ENCODE measurements at places on chromosomes 6 and 20.

DNA sequence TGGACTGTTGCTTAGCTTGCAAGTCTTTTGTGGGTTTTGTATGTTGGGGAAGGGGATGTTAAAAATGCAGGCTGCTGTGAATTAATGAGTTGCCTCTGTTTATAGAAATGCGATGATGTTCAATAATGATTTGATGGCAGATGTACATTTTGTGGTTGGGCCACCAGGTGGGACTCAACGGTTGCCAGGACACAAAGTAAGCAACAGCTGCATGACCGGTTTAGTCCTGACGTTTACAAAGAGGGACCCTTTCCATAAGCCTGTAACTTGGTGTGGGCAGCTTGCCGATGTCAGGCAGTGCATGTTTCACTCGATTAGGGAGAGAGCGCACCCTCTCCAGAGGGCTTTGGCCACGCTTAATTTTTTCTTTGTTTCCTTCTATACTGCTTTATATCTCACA, 1.3 kb downstream of the BTBD3 start:
- H3K27ac ChIP-seq: no peak overlapping the region
- no peaks in the 10 kb centered on the region for H3K27me3 ChIP-seq
- H3K36me3 ChIP-seq: no peaks in the 10 kb centered on the region
- peaks cover 8% of the 10 kb centered on the region for H3K4me1 ChIP-seq

GRCh38 chr6:53651205-53651763, 14.3 kb downstream of the KLHL31 start:
- peaks cover 26% of the 10 kb centered on the region for H3K4me1 ChIP-seq
- DNase-seq: peak; percentile 84
- H3K27me3 ChIP-seq: no peaks in the 10 kb centered on the region
- peak overlapping the region; percentile 87 for H3K4me3 ChIP-seq
- H3K36me3 ChIP-seq: no peaks in the 10 kb centered on the region

GRCh38 chr20:37940858-37941257, 37.9 kb downstream of the VSTM2L start:
- no peak overlapping the region for H3K4me3 ChIP-seq
- H3K27ac ChIP-seq: no peak overlapping the region
- no peaks in the 10 kb centered on the region for H3K4me1 ChIP-seq
- no peaks in the 10 kb centered on the region for H3K36me3 ChIP-seq
- H3K27me3 ChIP-seq: no peaks in the 10 kb centered on the region

DNA sequence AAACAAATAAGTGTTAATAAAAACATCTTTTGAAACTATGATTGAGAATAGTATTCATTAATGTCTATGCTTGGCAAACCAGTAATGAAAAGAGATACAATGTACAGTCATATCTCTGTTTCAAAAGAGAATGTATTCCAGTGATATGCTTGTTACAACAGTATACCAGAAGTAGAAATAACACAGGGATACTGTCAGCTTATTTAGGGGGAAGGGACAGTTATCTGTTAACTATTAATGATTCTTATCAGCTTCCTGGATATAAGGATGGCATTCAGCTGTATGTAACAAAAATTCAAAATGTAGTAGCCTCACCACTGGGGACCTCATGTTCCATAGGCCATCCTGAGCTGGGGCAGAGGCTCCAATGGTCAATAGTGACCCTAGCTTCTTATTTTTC, 103.8 kb upstream of the TBX18 start:
- DNase-seq: no peak
- H3K4me3 ChIP-seq: no peak overlapping the region
- H3K27ac ChIP-seq: no peak overlapping the region
- no peaks in the 10 kb centered on the region for H3K4me1 ChIP-seq
- no peaks in the 10 kb centered on the region for H3K36me3 ChIP-seq
- no peaks in the 10 kb centered on the region for H3K27me3 ChIP-seq

- H3K36me3 ChIP-seq: no peaks in the 10 kb centered on the region
- H3K27ac ChIP-seq: no peak overlapping the region
- no peaks in the 10 kb centered on the region for H3K4me1 ChIP-seq
- no peak for DNase-seq
Observed at GRCh38 chr20:10398834-10399369, 35.1 kb downstream of the MKKS start.

- H3K4me3 ChIP-seq: no peak overlapping the region
- H3K4me1 ChIP-seq: peaks cover 43% of the 10 kb centered on the region
- no peaks in the 10 kb centered on the region for H3K36me3 ChIP-seq
- H3K27me3 ChIP-seq: no peaks in the 10 kb centered on the region
- DNase-seq: no peak
- H3K27ac ChIP-seq: no peak overlapping the region
Observed at GRCh38 chr6:36721369-36722140, 23.9 kb downstream of the RAB44 start.

DNA sequence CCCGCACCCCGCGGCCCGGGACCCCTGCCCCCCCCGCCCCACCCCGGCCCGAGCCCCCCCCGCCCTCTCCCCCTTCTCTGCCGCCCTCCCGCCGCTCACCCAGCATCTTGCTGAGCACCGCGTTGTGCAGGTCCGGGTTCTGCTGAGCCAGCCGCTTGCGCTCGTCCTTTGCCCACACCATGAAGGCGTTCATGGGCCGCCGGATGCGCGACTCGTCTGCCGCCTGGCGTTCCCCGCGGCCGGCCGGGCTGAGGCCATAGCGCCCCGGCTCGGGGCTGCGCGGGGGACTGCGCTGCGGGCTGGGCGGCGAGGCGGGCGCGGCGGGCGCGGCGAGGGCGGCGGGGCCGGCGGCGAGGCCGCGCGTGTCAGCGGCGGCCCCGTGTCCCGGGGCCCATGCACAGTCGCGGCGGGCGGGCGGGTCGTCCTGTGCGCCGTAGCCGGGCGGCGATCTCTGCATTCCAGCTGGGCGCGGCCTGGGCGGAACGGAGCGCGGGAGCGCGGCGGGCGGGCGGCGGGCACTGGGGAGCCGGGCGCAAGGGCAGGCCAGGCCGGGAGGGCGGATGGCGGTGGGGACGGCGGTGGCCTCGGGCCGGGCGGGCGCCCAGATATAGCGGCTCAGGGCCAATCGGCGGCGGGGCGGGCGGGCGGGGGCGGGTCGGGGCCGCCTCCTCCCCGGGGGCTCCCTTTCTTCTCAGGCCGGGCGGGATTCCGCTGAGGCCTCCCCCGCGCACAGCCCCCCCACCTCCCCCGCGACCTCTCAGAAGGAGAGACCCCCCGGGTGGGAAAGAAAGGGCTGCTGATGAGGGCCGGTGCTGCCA, at the start of gene SOX18:
SOX18 (minus strand) TSS at position 580 of the 818 bp plus-strand sequence; CDS start at position 457, 123 bp downstream.
- H3K36me3 ChIP-seq: no peaks in the 10 kb centered on the region
- H3K4me1 ChIP-seq: peaks cover 9% of the 10 kb centered on the region
- H3K27me3 ChIP-seq: peaks cover 46% of the 10 kb centered on the region
- H3K27ac ChIP-seq: no peak within 1 kb of the TSS
- no peak within 1 kb of the TSS for H3K4me3 ChIP-seq
- DNase-seq: no peak

DNA sequence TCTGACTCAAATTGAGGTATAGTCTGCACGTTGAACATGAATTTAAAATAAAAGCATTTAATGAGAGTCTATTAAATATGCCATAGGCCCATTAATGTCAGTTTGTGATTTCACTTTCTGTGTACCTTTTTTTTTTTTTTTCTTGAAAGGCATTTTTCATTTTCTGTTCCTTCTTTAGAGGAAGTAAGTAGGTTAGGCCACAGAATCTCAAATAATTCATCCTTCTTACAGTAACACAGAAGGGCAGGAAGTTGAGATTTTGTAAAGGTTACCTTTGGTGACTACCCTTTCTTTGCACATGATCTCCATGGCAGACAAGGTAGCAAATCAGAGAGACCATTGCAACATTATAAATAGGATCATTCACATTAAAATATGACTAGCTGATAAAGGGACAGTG, 9.6 kb downstream of the L3MBTL3 start:
- H3K36me3 ChIP-seq: peaks cover 35% of the 10 kb centered on the region
- DNase-seq: peak; percentile 54
- peak overlapping the region; percentile 75 for H3K27ac ChIP-seq

GRCh38 chr20:40690836-40691565, 2.0 kb upstream of the MAFB start:
- no peaks in the 10 kb centered on the region for H3K36me3 ChIP-seq
- H3K27me3 ChIP-seq: peaks cover 64% of the 10 kb centered on the region
- H3K4me1 ChIP-seq: peaks cover 23% of the 10 kb centered on the region
- H3K27ac ChIP-seq: no peak overlapping the region
- H3K4me3 ChIP-seq: no peak overlapping the region

DNA sequence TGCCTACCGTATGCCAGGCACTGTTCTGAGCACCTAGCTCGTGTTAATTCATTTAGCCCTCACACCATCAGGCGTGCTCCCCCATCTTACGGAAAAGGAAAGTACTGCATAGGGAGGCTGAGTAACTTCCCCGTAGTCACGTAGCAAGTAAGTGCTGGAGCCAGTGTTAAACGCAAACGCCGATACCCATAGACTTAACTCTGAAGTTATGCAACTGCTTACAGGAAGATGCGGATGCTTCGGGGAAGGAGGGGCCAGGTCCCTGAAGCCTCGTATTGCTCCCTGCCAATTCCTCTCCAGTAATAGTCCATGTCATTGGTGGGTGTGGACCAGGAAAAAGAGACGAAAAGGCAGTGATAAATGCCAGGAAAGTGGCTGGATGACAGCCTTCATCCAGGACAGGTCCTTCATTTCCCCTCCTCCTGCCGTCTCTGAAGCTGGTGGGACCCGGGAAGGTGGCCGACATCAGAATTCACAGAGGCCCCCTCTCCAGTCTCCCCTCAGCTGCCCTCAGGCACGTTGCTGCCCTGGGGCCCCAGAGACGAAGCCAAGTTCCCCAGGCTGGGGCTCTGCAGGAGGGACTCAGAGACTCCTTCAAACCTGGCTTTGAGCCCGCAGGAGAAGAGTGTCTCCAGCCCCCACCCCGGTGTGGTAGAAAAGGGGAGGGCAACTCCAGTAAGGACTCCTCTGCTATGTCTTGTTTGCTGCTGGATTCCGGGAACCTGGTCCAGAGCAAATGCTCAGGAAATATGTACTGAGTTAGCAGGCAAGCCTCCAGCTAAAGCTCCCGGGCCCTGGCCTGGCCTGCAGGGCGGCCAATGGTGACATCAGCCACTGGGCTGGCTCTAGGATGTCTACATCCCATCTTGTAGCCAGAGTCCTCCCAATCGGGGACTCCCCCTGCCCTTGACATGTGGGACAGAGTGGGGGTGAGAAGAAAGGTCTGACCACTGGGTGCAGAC, 37.8 kb downstream of the RAB44 start:
- no peaks in the 10 kb centered on the region for H3K27me3 ChIP-seq
- H3K27ac ChIP-seq: no peak overlapping the region
- H3K36me3 ChIP-seq: no peaks in the 10 kb centered on the region

DNA sequence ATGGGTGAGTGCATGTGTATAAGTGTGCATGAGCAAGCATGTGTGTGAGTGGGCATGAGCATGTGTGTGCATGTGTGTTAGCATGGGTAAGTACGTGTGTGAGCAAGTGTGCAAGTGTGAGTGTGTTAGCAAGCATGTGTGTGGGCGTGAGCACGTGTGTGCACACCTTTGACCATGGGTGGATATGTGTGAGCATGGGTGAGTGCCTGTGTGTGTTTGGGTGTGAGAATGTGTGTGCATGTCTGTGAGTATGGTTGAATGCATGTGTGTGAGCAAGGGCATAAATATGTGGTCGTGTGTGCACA, 84.6 kb downstream of the DLL1 start:
- H3K36me3 ChIP-seq: no peaks in the 10 kb centered on the region
- no peaks in the 10 kb centered on the region for H3K27me3 ChIP-seq

- no peaks in the 10 kb centered on the region for H3K4me1 ChIP-seq
- no peaks in the 10 kb centered on the region for H3K36me3 ChIP-seq
- H3K27me3 ChIP-seq: no peaks in the 10 kb centered on the region
- H3K4me3 ChIP-seq: no peak overlapping the region
Observed at GRCh38 chr6:97703661-97704060, 420.6 kb upstream of the MMS22L start.

DNA sequence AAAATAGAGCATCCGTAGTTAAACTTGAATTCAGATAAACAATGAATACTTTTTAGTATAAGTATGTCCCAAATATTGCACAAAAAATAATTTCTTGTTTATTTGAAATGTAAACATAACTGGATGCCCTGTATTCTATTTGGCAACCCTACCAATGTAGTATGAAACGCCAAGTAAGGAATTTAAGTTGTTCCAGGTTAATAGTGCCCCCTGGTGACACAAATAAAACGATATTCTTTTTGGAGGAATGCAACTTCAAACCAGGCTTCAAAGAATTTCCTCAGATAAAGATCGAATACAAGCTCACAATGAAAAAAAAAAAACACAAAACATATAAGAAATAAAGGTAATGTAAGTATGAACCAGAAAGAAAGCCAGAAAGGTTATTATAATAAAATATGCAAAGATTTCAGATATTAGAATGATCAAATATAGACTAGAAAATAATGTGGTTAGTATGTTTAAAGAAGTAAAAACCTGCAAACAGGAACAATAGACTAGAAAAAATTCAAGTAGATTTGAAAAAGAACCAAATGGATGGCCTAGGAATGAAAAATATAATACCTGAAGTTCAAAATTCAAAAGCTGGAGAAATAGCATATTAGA, 18.4 kb upstream of the AKAP7 start:
- H3K36me3 ChIP-seq: no peaks in the 10 kb centered on the region
- no peak overlapping the region for H3K4me3 ChIP-seq
- peak; percentile 70 for DNase-seq
- no peak overlapping the region for H3K27ac ChIP-seq

DNA sequence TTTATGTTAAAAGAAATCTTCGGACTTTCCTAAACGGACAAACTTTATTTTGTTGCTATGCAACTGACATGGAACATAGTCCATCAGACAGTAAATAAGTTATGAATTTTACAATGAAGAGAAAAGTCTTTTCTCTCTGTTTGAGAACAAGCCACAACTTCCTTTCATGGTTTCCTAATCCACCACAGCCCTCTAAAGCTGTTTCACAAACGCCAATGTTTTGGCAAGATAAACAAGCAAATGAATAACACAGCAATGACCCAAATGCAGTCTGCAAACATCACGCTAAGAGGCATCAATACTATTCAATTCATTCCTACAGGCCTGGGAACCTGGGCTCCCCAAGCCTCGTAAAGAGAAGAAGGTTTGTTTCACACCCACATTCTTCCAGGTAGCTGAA, 60.4 kb downstream of the HAO1 start:
- H3K27ac ChIP-seq: no peak overlapping the region
- no peaks in the 10 kb centered on the region for H3K36me3 ChIP-seq
- H3K4me1 ChIP-seq: no peaks in the 10 kb centered on the region
- no peaks in the 10 kb centered on the region for H3K27me3 ChIP-seq

DNA sequence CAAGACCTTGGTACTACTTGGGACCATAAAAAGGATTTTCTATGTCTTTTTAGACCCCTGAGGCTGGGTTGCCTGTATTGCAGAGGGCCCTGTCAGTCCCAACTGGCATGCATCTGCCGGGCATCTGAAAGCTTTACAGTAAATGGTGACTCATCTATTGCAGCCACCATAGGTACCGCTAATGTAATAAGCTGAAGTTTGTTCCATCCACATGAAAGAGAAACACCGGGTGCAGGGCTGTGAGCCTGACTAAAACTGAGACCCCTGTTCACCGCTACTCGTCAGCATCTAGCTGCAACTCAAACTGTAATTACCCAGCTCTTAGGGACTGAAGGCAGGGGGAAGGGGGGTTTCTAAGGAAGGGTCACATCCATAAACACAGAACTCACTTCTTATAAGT, 49.5 kb downstream of the TRERF1 start:
- no peaks in the 10 kb centered on the region for H3K27me3 ChIP-seq
- H3K4me3 ChIP-seq: no peak overlapping the region

DNA sequence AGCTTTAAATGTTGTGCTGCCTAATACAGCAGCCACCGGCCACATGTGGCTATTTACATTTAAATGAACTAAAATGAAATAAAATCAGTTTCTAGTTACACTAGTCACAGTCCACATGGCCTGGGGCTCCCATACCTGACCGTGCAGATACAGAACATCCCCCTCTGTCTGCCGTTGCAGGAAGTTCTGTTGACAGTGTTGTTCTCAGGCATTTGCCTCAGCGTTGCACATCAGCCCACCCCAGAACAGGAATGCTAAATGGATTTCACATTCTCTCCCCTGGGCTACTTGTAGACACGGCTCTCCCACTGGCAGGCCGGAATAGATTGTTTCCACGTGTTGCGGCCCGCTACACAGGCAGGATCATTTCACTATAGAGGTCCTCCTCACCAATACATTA, 26.3 kb downstream of the JAG1 start:
- no peak for DNase-seq
